CD4-positive, alpha-beta T cell (primary cell): ENCODE measurements at places on chromosomes 12 and 14.

DNA sequence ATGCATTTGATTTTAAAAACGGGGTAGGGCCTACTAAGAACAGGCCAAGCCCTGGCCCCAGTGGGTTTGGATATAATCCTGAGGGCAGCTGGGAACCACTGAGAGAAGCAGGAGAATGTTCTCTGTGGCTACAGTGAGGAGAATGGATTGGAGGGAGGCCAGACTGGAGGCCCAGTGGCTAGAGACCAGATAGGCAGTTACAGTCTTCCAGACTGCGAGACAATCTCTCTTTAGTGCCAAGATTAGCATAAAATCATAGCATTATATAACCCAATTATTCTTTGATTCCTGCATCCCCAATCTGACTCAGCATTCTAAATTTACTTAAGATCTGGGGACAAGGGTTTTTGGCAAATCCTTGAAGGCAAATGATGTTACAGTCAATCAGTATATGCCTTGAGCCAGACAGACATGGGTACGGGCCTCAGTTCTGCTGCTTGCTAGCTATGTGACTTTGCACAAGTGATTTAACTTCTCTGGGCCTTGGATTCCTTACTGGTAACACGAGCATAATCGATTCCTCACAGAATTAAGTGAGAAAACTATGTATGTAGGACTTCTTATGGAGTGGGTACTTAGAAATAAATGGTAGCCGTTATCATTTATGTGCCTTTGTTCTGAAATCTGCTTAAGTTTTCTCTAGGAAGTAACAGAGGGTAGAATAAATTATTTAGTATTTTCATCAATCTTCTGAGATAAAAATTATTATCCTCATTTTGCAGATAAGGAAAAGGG lies 18.3 kb downstream of the NINJ2 start:
- no peak for DNase-seq

DNA sequence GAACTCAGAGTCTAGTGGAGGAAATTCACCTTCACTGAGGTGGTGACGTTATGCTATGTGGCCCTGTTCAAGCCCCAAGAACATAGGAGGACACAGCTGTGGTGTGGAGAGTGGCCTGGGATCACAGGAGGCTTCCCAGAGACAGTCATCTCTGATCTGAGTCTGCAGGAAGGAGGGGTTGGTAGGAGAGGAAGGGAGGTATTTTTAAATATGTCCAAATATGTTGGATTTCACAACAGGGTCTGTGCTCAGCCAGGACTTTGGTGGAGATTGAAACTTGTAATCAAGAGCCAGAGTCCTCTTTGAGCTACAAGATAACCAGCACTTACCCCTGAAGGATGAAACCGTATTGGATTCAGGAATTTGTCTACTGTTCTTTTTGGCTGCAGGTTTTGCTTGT lies 26.4 kb upstream of the MED13L start:
- DNase-seq: no peak

- DNase-seq: no peak
Measured at GRCh38 chr12:16421806-16422205, 74.4 kb downstream of the MGST1 start.

DNA sequence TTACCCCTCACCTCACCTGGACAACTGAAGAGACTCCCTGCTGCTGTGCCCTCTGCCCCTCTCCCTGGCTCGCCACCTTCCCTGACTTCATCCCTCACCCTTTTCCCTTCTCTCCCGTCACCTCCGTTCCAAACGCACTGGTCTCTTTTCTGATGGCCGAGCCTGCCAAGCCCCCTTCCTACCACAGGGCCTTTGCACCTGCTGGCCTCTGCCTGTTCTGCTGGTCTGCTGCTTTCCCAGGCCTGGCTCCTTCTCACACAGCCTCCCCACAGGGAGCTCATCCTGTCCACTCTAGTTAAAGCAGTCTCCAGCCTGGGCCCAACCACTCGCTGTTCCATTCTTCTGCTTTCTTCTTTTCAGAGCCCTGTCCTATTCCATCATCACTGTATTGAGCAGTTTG lies 34.6 kb downstream of the RBM19 start:
- no peak for DNase-seq

- DNase-seq: no peak
Measured at GRCh38 chr12:116878567-116879508, 2.4 kb downstream of the HRK start.

- peak; percentile 74 for DNase-seq
Measured at GRCh38 chr14:69242311-69243224, 17.4 kb upstream of the GALNT16 start.

- no peak for DNase-seq
Measured at GRCh38 chr12:43290836-43291235, 261.2 kb downstream of the ADAMTS20 start.

DNA sequence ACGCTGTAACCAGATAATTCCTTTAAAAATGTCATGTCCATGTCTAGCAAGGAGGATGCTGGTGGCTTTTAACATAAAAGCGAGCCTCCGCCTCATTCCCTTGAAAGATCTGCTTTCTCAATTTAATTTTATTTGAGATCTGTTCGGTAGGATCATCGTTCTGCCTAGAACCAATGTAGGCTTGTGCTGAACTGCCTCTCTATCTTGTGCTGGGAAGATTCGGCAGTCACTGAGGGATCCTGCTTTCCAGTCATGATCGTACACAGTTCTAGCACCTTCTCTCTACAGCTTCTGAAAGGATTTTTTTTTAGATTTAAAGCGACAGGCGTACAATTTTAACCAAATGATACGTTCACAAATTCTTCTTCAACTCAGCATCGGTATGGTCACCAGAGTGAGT lies 54.3 kb downstream of the PEBP1 start:
- DNase-seq: no peak

DNA sequence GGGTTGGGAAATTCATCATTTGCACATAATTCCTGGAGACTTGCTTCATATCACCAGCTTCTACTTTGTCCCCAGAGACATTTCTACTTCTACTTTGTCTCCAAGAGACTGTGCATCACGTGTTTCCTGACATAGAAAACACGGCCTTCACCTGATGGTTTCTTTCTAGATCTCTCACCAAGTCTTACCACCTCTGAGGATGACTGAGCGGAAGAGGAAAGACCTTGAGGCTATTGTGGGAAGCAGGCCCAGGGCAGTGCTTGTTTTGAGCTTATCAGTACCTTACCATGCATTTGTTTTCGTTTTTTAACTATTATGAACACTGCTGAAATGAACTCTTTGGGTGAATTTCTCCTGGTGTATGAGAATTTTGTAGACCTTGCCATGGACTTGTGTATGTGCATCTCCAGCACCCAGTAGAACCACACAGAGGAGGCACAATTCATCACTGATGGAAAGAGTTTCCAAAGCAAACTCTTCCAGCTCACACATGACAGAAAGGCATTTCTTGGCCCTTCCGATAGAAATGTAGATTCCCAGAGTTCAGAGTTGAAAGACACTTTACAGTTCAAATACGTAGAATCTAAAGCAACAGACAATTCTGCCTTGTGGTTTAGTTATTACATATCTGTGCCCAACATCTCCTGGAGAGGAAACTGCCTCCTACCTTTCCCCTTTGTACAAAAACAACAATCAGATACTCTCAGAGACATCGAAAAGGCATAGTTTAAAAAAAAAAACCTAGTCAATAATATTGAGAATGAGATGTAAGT lies 434.7 kb downstream of the FUT8 start:
- DNase-seq: peak; percentile 95

DNA sequence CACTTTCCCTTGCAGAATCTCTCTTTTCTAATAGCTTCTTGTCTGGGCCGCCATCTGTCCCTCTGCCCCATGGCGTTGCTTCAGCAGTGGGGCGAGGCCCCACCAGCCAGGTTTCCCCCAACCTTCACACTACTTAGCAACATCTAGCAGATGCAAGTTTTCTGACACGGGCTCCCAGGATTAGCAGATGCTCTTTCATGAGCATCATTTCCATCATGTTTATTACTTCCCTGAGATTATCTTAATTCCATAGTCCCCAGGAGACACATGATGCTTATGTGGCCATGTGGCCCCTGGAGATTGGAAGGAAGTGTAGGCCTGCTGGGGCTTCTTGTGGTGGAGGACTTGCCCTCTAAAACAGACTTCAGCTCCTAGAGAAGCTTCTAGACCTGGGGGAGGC lies 102.0 kb upstream of the MYL2 start:
- DNase-seq: no peak

DNA sequence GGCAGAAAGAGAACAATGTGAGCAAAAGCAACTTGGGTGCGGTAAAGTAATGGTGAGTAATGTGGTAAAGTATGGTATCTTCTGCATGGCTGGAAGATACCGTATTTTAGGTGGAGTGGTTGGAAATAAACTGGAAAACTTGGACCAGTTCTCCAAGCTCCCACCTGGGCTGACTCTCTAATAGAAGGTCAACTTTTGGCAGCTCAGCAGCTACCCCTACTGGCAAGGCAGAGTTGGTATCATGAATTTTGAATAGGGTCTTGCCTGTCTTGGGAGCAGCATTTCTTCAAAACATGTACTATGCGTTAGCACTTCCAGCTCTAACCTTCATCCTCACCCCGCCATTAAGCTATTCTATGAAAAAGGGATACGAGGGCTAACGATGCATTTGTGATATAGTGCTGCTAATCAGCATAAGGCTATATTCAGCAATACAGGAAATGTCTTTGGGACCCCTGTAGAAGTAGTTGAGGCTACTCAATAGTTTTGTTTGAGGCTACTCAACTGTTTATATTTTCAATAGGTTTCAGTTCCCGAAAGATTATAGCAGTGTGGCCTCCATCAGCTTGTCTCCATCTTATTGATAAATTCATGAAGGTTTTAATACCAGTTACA lies 276.3 kb upstream of the FAR2 start:
- no peak for DNase-seq

DNA sequence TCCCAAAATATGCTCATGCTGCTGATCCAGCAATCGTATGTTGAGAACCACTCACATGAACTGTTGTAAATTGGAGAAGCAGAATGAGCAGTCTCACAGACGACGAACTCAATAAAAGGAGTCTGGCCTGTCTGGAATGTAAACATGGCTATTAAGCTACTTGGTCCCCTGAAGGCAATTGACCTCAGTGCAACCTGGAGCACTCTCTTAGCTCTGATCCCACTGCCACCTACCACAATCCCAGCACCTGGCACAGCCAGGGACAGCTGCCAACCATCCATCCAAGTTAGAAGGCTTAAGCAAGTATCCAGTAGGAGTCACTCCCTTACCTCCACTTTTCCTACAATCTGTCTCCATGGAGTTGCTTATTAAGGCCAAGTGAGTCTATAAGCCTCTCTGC lies 406.9 kb upstream of the CLEC14A start:
- DNase-seq: no peak

DNA sequence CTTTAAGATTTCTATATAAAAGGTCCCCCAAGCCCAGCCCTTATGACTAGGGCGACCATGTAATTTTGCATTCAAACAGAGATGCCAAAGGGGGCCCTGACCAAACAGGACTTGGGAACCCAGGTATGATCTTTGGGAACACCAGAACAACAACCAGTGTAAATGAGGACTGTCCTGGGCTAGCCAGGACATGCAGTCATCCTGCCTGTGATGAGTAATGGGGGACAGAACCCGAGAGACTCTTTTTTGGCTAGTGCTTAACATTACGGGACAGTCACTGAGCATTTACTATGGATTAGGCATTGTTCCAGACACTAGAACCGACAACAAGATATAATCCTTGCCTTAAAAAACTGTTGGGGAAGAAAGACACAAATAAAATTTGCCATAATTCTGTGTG lies 337.3 kb downstream of the CACNA1C start:
- DNase-seq: no peak

DNA sequence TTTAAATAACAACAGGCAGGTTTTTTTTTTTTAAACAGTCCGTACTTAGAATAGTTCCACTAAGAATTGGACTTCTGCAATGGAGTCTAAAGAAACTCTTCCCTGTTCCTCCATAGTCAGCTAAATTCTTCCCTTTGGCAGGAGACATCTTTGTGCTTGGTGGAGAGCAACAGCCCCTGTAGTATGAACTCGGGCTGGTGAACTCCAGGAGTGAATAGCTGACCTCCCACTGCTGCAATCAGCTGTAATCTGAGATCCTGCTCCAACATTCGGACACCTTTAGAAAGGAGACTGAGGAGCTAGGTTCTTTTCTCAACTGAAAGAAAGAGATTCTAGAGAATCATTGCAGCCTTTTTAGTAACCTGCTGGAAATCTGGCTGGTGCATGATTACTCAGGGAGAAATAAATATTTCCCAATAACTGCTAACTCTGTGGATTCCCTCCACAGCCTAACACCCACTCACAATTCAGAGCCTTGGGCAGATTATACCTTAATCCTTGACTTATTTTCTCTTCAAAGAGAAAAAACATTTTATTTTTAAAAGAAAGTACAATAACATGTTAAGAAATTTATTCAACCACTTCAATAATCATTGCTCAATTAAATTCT lies 25.6 kb upstream of the DBX2 start:
- DNase-seq: no peak
